GM12865 (cell line): ENCODE measurements at places on chromosomes 1 and 21.
A peak's percentile ranks its signal among the peaks of the same experiment; 100 is the strongest.

- DNase-seq = peak; percentile 6
Measured at GRCh38 chr1:242828199-242828598, 303.7 kb upstream of the PLD5 start.

DNA sequence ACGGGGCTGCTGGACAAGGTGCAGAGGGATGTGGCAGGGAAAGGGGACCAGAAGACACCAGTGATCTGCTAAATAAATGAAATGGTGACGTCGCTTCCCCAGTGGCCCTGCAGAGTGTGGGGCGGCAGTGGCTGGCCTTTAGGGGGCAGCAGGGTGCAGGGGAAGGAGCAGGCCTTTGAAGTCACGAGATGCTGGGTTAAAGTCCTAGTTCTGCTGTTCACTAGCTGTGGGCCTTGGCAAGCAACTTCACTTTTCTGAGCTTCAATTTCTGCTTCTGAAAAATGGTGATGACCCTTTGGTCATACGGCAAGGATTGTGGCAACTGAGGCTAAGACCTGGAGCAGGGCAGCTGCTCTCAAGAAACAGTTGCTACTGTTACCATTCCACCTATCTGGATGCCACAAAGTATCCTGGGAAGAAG, 9.2 kb upstream of the GALE start:
- DNase-seq = peak; percentile 90

DNA sequence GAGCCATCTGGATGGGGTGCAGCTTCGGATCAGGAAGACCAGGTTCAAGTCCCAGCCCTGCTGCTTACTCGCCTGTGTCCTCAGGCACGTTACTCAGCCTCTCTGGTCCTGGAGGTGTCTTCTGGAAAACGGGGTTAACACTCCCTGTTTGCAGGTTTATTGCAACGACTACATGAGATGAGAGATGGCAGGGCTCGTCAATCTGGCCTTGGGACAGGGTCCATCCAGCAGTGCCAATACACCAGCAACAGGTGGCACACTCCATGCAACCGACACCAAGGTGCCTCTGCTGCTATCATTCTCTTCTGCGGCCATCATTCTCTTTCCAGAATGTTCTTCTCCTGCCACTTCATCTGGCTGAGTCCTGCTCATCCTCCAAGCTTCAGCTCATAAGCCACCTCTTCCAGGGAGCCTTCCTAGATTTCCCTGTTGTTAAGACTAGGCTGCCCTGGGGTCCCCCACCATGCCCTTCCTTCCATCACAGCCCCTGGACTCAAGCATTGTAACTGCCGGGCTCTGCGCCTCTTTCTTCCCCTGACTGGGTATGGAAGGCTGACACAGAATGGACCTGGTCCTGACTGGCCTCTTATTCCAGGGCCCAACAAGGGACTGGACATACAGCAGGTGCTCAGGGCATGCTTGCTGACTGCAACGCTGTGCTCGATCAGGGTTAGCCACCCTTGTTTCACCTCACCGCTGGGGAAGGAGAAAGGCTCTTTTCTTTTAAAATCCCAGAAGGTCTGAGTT, 87.4 kb downstream of the DMRTB1 start:
- no peak for DNase-seq

DNA sequence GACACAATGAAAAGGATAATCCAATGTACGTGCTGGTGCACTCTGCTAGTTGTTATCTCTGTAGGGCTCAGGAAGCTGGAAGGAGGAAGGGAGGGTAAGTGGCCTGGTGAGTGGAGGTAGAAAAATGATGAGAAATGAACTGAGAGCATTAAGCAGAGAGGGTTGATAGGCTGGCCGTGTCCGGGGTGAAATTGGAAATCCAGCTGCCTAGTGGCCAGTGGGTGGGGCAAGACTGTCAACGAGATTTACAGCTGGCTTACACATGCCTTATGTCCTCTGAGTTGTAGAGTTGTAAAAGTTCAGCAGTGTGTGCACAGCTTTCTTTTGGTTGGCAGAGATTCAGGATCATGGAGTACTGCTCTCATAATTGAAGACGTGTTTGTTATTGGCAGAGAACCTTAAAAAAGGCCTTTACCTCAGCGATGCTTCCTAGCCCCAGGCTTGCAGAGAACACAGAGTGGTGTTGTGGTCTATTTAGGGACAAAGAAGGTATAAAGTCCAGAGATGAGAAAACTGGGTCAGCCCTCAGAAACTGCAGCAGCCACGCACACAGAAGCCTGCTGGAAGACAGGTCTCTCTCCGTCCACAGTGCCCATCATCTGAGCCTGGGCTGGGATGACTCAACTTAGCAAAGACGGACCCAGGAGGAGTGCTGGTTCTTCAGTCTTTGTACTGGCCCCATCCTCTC, 132.4 kb downstream of the EDEM3 start:
- DNase-seq = no peak

DNA sequence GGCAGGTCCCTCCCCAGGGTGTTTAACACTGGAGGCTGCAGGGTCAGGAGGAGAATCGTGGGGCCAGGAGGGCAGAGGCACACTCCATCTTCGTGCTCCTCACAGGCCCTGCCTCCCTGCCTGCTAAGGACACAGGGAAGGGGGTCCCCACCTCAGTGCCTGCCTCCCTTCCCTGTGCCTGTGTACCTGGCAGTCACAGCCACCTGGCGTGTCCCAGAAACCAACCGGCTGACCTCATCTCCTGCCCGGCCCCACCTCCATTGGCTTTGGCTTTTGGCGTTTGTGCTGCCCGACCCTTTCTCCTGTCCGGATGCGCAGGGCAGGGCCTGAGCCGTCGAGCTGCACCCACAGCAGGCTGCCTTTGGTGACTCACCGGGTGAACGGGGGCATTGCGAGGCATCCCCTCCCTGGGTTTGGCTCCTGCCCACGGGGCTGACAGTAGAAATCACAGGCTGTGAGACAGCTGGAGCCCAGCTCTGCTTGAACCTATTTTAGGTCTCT, 623 bp upstream of the BGLAP start:
- DNase-seq = no peak
